ENCODE measurements at places on chromosomes 2 and 18.

- no peak for DNase-seq
These were observed 13.2 kb downstream of the EDAR start for GRCh38 chr2:108975613-108976435.

- no peak for DNase-seq
These were observed 84.4 kb upstream of the TWIST2 start for GRCh38 chr2:238763471-238763995.

DNA sequence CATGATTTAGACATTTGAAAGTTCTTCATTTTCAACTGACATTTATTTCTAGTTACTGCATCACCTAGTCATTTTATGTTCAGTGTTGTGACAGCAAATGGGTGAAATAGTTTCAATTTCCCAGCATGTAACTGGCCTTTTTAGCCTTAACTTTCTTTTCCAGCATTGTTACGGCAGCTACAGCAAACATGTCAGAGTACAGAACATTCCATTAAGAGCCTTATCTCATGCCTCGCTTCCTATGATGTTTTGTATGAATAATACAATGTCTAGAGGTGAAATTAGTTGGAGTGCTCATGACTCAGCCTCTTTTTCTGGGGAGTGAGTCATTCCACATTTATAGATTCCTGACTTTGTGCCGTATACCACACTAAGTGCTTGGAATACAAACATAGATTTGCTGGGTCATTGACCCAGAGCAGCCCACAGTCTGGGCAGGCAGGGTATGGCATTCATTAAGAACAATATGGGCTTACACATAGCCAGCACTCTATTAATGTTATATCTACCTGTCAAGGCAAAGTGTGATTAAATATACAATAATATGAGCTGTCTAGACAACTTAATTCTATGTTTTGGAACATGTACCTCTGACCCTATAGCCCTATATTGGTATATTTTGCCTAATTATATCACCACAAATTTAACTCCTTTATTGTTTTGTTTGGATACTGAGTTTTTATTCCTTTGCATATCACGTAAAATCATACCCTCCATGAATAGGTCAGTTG, 72.2 kb downstream of the MAP2 start:
- DNase-seq, result peak; percentile 37

DNA sequence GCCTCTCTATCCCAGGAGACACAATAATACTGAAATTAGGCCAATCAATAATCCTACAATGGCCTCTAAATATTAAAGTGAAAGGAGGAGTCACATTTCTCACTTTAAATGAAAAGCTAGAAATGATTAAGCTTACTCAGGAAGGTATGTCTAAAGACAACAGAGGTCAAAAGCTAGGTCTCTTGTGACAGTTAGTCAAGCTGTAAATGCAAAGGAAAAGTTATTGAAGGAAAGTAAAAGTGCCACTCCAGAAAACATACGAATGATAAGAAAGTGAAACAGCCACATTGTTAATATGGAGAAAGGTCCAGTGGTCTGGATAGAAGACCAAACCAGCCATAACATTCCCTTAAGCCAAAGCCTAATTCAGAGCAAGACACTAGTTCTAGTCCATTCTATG, 9.5 kb downstream of the SESTD1 start:
- no peak for DNase-seq

DNA sequence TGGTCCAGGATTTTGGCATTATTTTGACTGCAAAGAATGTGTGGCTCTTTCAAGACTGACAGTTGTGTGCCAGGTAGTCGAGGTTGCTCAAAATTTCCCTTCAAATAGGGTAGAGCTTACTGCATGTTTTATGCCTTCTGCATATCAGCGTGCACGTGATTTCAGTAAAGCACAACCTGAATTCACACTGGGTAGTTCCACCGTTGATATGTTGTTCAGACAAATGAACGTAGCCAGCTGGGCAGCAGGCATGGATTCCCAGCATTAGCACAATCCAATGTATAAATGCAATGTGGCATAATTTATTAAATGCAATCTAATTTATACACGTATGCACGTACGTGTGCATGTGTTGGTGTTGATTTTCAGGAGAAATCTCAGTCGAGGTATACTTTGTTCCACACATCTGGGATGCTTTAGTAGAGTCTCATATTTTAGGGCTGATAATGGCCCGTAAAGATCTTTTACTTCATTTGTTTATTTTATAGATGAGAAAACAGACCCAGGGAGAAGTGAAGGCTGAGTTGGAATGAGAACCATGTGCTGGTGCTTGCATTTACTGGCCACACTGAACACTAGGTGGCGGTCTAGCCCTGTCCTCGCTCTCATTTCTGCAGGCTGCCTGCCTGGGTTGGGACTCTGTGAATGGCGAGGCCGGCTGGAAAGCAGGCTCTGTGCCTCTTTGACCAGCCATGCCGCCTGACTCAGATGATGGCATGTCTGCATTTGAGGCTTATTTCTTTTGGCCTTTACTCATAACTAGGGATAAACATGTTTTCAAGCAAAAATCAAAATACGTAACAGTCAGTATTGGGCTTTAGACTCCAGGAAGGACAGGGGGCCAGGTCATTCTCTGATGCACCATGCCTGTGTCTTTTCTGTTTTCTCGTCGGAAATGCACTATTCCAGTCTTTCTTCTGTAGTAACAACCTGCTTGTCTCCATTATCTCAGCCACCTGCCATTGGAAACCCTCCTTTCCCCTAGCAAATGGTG, 120.4 kb downstream of the RNF144A start:
- DNase-seq, result no peak

- no peak for DNase-seq
These were observed 41.0 kb downstream of the PAX8 start for GRCh38 chr2:113237604-113238160.

DNA sequence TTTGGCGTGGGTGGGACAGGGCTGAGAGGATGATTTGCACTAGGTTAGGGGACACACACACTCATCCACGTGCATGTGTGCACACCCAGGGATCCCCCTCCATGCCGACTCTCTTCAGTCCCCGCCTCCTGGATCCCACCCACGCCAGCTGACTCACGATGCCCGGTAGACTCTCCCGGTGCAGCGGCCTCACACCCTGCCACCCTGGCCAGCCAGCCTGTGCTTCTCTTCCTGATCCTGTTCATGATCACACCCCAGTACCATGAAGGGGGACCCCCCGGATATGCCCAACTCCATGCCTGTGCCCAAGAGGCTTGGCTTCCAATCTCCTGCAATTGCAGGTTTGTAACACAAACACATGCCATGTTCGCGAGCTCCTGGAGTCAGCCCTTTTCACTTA, 157.8 kb upstream of the HDAC4 start:
- no peak for DNase-seq

DNA sequence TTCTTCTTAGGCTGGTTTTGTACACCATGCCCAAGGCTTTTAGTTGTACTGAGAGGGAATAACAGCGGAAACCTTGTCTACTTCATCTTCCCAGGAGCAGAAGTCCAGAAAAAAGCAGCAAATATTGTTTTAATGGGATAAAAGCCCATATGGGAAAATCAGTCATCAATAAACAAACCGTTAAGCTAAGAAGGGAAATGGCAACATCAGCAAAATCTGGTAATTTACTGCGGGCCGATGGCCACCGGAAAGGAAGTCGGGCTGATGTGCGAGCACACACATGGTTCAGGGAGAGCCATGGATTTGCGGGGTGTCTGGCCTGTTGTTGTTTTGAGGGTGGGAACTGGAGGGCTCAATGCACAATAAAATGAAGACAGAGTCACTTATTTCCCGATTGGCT, 300.7 kb upstream of the RAB6C start:
- no peak for DNase-seq

GRCh38 chr18:32349728-32350395, 120.8 kb downstream of the GAREM1 start:
- peak; percentile 42 for DNase-seq

DNA sequence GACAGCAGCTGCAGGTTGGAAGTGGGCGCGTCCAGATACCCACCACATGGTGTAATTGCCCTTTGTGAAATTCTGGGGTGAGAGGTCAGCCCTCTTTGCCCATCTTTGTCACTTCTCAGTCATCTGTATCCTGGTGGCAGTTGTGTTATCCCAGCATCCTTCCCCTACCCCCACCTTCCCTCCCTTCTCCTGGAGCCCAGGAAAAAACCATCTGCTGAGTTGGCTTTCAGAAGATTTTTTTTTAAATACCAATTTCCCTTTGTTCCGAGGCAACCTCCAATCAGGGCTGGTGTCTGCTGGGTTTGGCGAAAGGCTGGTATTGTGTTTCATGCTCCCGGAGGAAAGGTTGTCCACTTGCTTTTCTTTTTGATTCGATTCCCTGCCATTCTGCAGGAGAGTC, 35.2 kb downstream of the SETBP1 start:
- peak; percentile 75 for DNase-seq

- no peak for DNase-seq
These were observed 396.0 kb downstream of the MEIS1 start for GRCh38 chr2:66830881-66831280.

DNA sequence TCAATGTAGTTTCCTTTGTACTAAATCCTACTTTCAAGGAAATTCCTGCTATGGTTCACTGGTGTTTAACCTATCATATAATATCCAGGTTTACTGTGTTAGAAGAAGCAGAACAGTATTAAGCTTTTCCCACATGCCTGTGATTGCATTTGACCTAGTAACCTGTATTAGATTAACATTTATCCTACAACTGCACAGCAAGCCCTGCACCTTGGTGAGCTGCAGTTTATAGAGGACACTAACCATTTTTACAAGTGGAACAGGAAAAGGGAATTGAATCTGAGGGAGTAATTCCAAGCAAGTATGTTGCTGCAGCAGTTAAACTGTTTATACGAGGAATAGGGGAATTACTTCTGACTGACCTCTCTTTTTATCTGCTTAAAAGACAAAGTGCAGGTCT, 328.6 kb downstream of the ETAA1 start:
- DNase-seq, result no peak

- no peak for DNase-seq
These were observed 143.5 kb upstream of the MMADHC start for GRCh38 chr2:149731079-149731478.

- DNase-seq, result no peak
These were observed 82.6 kb upstream of the FOSL2 start for GRCh38 chr2:28310107-28310506.

GRCh38 chr2:178219247-178219646, 24.9 kb downstream of the OSBPL6 start:
- no peak for DNase-seq

DNA sequence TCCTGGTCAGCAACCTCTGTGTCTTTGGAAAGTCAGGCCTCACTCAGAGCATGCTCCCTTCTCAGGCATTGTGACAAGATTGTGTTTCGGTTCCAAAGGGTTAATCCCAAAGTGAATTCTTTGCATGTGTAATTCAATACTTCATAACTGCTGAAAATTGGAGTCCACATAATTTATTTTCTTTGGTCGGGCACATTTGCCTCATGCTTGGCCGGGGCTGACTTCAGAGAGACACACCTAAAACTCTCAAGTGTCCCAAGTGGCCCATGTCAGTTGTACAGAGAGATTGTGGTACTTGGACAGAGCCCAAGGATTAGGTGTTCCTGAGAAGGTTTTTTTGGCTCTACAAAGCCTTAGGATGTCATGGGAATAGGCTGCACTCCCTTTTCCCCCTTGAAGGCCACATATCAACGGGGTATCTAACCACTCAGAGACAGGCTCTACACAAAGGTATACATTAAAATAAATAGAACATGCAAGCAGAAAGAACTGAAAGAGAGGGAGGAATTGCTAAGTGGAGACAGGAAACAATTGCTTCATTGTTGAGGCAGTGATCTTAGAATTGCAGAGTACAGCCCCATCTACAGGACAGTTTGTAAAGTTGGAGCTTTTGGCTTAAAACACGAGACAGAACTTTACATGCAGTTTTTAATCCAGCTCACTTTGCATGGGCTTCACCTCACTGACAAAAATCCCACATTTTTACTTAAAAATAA, 1232.3 kb upstream of the ZEB2 start:
- DNase-seq, result peak; percentile 26

GRCh38 chr2:197606180-197606579, 69.2 kb downstream of the RFTN2 start:
- DNase-seq, result no peak

DNA sequence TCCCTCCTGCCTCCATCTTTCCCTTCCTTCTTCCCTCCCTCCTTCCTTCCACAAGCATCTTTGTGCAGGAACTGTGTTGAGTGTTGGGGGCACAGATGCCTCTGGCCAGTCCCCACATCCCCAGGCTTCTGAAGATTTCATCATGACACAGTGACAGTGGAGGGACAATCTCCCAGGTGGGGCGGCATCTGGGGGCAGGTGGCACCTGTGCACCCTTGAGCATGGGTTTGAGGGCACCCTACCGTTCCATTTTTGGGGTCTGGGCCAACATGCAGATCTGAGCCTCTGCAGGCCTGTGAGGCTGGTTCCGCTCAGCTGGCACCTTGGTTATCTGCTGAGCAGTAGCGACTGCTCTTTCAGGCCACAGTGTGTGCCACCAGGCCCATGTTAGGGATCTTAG, 57.6 kb downstream of the LONRF2 start:
- no peak for DNase-seq

GRCh38 chr2:105417857-105418436, 19.1 kb upstream of the FHL2 start:
- DNase-seq, result no peak

GRCh38 chr2:219109471-219109870, 48.8 kb upstream of the IHH start:
- no peak for DNase-seq

DNA sequence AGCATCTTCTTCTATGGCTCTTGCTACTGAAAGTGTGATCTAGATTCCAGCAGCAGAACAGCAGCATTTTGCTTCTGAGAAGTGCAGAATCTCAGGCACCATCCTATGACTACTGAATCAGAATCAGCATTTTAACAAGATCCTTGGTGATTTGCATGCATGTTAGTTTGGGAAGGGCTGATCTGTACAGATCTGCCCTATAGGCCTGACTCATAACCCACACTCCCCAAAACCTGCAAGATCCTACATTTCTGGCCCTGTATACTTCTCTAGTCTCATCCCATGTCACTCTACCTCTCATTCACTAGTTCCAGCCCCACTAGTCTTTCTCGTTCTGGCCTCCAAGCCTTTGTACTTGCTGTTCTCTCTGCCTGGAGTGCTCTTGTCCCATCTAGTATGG, 15.7 kb upstream of the DARS1 start:
- DNase-seq, result no peak

DNA sequence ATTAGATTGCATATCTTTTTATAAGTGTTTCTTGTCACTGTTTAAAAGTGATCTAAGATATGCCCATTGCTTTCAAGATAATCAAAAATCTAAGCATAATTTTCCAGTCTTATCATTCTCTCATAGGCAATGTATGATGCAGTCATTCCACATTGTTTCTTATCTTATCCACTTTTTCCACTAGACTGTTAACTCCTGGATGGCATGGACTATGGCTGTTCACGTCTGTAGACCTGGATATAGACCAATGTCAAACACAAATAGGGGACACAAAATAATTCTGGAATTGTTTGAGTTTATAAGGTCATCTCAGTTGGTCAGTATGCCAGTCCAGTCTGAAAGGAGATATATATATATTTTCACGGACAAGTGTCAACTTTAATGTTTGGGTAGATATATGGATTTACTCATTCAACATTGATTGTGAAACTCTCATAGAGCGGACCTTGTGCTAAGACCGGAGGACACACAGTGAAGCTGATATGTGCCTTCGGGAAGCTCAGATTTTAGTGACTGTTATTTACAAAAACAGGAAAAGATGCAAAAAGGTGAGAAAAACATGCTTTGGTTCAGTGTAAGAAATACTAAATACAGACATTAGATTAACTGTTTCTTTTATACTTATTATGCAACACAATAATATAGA, 689.4 kb upstream of the SLC8A1 start:
- DNase-seq, result no peak

GRCh38 chr2:191942739-191943103, 95.8 kb upstream of the CAVIN2 start:
- no peak for DNase-seq

- DNase-seq, result no peak
These were observed 50.6 kb upstream of the STAT1 start for GRCh38 chr2:191064590-191064989.
